ENCODE measurements at places on chromosomes 11 and 22.

- no peak for DNase-seq
These were observed 27.9 kb upstream of the RBMXL2 start for GRCh38 chr11:7060868-7061267.

DNA sequence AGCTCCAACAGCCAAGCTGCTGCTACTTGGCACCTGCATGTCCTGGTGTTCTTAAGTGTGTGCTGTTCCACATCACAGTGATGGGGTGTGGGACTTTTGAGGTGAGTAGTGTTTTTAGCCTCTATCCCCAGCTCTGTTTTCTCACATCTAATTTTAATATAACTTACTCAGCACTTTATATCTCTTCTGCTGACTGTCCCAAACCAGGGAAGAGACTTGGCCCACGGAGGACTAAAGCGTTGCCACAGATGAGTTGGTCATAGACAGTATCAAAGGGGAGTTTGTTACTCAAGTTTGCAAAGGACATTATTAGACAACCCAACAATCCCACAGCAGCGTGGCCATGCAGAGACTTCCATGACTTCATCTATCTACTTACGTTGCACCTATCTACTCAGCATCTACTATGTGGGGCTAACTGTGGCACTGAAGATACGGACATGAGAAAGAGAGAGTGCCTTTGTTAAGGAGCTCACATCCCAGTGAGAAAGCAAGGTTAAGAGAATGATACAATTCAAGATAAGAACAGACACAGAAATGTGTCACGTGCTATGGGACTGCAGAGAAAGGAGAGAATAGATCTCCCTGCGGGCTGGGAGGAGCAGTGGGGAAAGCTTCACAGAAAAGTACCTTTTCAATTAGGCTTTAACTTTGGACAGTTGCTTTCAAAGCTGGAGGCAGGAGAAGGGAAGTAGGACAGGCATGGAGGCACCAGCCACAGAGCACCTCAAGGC, 82.4 kb downstream of the ME3 start:
- no peak for DNase-seq

- no peak for DNase-seq
These were observed 25.6 kb downstream of the ANKRD42 start for GRCh38 chr11:83219095-83219494.

DNA sequence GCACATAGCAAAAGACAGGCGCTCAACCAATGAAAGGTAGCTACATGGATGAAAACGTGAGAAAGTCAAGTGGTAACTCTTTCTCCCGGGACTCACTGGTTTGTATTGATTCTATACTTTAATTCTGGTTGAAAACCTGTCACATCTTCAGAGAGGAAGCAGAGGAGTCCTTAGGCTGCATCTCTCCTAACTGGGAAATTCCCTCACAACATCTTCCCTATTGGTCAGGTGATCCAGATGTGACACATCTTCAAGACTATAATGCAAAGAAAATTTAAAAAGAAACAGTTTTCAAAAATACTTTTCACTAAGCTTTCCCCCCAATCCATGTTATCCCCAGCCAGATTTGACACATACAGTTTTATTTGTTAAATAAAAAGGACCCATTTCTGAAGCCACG, 62.7 kb upstream of the RCN1 start:
- no peak for DNase-seq

DNA sequence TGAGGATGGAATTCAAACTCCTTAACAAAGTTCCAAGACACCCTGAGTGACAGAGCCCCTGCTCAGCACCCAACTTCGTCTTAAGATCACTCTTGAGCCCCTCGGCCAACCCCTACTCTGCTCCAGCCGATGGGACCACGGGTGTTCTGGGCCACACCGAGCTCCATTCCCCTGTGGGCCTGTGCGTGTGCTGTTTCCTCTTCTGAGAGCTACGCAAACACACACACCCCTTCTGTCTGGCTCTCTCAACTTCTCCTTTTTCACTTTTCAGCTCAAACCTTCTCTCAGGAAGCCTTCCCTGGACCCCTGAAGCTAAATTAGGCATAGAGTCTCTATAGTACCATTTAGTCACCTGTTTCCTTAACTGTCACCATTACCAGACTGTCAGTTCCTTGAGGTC, 37.5 kb upstream of the NNMT start:
- DNase-seq = no peak
